Central memory CD8-positive, alpha-beta T cell (primary cell): ENCODE measurements at places on chromosomes 13 and 19.

GRCh38 chr19:30207357-30207756, 164.8 kb upstream of the ZNF536 start:
- DNase-seq = no peak

DNA sequence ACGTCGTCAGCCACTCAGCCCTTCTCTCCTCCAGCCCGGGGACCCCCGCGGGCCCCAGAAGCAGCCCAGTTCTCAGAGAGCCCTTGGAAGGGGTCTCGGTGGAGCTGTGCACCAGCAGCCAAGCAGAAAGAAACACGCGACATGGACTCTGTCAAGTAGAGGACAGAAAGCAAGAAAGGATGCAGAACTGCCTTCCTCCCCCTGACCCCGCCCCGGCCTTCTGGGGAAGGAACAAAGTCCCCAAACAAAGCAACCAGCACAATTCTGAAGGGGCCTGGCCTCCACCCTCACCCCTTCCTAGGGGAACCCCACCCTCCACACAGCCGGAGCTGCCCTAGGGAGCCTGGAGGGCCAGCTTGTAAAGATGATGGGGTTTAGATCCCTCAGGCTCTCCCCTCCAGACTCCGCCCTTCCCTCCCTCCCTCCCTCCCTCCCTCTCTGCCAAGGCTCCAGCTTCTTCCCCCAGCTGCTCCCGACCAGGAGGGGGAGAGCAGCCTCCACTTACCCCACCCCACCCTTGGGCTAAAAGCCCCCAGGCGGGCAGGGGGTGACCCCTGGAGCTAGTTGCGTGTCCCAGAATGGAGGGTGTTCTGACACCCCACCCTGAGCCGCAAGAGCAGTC, 7.8 kb downstream of the LYL1 start:
- DNase-seq = no peak

DNA sequence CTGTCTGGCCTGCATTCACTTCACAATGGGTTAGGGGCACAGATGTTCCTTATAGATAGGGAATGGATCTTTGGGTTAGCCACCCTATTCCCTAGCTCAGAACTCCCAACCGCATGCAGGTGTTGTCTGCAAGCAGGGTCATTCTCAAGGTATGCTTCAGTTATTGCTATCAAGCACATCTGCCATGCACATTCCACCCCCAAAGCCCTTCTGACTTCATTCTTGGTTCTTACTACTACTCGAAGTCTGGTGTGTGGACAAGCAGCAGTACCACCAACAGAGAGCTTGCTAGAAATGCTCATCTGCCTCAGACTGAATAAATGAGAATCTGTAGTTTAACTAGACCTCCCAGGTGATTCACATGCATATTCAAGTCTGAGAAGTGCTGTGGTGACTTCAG, 31.3 kb downstream of the SERPINE3 start:
- DNase-seq = no peak

DNA sequence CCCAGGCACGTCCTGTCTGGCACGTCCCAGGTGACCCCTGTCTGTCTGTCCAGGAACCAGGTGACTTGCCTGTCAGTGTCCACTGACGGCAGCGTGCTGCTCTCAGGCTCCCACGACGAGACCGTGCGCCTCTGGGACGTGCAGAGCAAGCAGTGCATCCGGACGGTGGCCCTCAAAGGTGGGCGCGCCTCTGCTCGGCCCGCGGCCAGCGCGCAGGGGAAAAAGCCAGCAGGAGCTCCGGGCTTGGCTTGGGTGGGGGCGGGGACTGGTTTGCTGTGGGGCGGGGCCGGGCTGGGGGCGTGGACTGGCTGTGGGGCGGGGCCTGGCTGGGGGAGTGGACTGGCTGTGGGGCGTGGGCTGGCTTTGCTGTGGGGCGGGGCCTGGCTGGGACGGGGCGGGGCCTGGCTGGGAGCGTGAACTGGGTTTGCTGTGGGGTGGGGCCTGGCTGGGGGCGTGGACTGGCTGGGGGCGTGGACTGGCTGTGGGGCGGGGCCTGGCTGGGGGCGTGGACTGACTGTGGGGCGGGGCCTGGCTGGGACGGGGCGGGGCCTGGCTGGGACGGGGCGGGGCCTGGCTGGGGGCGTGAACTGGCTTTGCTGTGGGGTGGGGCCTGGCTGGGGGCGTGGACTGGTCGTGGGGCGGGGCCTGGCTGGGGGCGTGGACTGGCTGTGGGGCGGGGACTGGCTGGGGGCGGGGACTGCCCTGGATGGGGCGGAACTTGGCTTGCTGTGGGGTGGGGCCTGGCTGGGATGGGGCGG, 7.2 kb downstream of the WDR18 start:
- no peak for DNase-seq

DNA sequence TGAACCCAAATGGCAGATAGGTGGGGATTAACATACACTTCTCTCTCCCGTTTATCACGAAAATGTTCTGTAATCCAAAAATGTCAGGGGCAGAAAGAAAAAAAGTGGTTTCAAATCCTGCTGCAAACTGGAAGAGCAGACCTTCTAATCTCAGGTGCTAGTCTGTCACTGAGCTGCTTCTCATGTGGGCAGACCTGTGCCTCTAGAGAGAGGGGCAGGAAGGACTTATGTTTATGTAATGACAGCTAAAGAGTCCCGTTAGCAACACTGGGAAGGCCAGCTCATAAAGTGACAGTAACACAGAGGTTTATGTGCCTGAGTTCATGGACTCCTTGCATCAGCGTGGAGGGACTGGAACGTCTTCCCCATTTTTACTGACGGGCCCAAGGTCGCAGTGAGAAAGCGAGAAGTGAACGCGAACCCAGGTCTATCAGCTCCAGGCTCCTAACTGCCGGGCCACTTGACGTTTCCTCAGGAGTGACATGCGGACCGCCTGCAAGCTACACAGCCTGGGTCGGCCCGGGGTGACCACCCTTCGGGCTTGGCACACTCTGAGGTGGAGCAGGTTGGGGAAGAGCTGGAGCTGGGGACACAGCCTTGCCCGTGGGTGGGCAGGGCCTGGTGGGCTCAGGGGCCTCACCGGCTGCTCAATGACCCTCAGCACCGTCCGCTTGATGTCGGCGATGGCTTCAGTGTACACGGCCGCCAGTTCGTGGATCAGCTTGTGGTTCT, 9.6 kb upstream of the RSPH6A start:
- DNase-seq = no peak

DNA sequence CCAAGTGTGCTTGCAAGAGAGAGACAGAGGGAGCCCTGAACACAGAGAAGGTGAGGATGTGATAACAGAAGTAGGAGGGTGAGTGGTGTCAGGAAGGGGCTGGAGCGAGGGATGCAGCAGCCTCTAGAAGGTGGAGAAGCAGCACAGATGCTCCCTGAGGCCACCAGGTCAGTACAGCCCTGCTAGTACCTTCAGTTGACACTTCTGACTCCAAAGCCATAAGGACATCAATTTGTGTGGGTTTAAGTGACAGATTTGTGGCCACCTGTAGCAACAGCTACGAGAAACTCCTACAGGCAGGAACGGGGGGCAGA, 6.9 kb downstream of the ERICH4 start:
- no peak for DNase-seq

DNA sequence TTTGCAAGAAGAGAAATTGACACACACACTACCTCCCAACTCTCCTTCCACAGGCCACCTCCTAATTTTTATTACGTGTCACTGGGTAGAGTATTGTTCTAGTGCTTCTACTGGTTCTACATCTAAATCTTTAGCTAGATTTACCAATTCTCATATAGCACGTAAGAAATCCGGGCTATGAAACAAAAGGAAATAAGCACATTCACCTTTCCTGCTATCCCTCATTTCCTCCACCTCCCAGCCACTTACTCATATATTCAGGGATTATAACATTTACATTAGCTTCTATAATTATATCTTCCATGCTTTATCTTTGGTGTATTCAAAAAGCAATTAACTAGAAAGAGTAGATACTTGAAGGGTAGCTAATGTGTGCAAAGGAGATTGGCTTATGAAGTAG, 39.7 kb downstream of the USP12 start:
- no peak for DNase-seq

DNA sequence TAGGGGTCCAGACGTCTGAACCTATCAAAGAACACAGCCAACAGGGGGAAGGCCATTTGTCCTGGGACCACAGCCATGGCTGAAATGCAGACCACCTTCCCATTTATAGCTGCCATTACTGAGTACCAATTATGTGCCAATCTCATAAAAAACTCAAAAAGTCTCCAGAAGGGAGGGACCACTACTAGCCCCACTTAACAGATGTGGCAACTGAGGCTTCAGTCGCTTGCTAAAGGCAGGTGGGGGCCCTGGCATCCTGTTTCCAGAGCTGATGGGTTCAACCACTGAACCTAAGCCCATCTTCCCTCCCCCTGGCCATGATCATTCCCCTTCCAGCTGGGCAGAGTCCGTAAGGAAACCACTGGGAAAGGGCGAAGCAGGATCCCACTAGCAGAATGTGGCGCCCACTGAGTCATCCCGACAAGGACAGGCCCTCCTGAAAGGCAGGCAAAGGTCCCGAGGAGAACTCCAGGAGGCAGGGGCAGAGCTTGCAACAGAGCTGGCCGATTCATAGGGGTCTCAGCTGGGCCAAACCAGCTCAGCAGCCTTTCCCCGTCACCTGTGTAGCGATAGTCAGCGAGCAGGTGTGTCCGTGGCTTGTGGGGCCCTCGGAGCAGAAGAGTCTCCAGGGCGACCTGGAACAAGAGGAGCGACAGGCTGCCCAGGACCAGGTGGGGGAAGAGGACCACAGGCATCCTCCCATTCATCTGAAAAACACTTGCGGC, 14.3 kb upstream of the NAPA start:
- DNase-seq = no peak

DNA sequence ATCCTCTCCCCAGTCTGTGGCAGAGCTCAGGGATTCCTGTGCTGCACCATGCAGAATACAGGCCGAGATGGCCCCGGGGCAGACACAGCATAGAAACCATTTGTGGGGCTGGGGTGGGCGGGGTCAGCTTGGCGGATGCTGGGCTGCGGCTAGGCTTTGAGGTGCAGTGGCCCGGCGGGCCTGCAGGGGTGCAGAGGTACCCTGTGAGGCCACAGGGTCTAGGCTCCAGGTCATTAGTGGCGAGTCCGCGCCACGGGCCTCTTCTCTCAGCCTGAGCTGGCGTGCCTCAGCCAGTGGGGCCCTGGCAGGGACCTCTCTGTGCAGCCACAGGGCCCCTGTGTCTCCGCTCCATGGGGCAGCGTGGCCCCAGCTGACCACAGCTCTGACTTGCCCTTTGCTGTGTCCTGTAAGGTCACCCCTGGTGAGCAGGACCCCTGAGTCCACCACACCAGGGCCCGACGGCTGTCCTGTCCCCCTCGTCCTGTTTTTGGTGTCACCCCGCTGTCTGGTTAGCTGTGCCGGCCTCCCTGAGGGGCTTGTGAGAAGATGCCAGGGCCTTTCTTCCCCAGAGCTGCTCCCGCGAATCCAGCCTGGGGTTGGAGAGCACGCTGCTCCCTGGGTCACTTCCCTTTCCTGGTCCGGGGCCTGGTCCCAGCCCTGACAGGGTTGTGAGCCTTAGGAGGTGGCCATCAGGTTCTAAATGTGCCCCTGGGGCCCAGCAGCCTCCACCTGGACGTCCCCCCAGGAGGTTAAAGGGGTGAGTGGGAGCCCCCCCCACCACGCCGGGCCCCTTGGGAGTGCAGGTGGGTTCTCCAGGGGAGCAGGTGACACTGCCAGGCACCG, 12.1 kb downstream of the KDM4B start:
- DNase-seq = no peak

- DNase-seq = no peak
These were observed 420.5 kb upstream of the KLF12 start for GRCh38 chr13:74554569-74555275.

DNA sequence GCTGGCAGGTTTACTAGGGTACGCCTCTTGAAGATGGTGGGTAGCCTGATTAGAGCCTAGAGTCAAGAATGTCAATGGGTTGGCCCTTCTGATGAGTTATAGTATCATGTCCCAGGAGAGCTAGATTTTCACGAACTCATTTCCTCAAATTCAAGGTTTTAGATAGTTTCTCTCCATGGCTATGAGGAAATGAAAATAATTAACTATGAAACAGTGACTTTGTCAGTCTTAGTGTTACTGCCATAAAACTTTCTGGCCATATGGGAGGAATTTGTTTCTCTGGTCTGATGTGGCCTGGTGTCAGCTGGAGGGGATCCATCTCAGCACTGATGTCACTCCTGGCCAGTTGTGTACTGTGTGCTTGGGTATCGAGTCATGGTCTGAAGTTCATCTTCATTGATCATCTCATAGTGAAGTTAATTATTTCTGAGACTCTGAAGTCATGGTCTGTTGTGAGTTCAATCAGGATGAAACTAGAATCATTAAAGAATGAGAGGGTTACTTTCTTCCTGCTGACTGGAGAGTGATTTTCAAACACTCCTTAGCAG, 49.4 kb upstream of the TNFSF11 start:
- no peak for DNase-seq

GRCh38 chr19:850221-850978, 1.7 kb upstream of the ELANE start:
- no peak for DNase-seq

GRCh38 chr13:84563611-84564010, 681.3 kb upstream of the SLITRK1 start:
- DNase-seq = no peak

GRCh38 chr13:32585550-32586079, 637 bp upstream of the PDS5B start:
- no peak for DNase-seq

GRCh38 chr19:17309965-17310461, 650 bp downstream of the DDA1 start:
- DNase-seq = no peak

- no peak for DNase-seq
These were observed 260.0 kb downstream of the NDFIP2 start for GRCh38 chr13:79740991-79741390.

GRCh38 chr13:79401259-79402070, 4.6 kb downstream of the RBM26 start:
- DNase-seq = no peak

DNA sequence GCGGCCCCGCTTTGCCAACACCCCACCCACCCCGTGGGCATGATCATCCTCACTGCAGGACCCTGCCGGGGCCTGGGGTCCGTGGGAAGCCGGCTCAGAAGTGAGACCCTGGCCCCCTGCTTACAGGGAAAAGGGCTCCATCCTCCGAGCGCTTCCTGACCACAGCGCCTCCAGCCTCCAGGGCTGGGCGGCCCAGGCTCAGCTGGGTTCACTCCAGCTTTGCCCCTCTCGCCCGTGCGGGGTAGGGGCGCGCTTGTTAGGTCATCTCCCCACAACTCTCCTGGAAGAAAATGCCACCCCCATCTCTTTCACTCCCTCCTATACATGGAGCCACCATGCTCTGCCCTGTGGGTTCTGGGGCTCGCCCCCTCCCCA, 6.6 kb upstream of the C1QTNF9B start:
- no peak for DNase-seq

DNA sequence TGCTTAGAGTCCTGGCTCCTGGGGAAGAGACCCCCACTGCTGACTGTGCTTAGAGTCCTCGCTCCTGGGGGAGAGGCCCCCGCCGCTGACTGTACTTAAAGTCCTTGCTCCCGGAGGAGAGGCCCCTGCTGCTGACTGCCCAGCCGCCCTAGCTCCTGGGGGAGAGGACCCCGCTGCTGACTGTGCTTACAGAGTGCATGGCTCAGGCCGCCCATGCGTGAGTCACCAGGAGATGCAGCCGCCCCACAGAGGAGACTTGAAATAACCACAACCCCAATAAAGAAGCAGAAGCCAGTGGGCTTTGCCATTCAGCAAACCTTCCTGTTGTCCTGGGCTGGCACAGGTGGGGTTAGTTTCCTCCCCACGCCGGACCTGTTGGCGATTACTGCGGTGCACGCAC, 79.2 kb upstream of the C13orf46 start:
- no peak for DNase-seq

GRCh38 chr13:23822252-23822824, 66.9 kb downstream of the MIPEP start:
- DNase-seq = no peak

- DNase-seq = no peak
These were observed 319 bp downstream of the NKG7 start for GRCh38 chr19:51372021-51372648.
